ENCODE measurements at places on chromosomes 4 and X.

GRCh38 chr4:52051615-52052474 lies 741 bp downstream of the SPATA18 start:
- peak; percentile 73 for DNase-seq

- peak; percentile 65 for DNase-seq
These were observed 415 bp upstream of the TENM3 start for GRCh38 chr4:182242787-182243186.

- no peak for DNase-seq
These were observed 1087.8 kb downstream of the C4orf33 start for GRCh38 chr4:130183766-130184165.

GRCh38 chrX:134013092-134013497 lies 27.7 kb upstream of the GPC3 start:
- DNase-seq: no peak

- DNase-seq: no peak
These were observed 294.0 kb downstream of the TENM3 start for GRCh38 chr4:182537031-182537795.

- no peak for DNase-seq
These were observed 77.8 kb downstream of the CD38 start for GRCh38 chr4:15855804-15856475.

DNA sequence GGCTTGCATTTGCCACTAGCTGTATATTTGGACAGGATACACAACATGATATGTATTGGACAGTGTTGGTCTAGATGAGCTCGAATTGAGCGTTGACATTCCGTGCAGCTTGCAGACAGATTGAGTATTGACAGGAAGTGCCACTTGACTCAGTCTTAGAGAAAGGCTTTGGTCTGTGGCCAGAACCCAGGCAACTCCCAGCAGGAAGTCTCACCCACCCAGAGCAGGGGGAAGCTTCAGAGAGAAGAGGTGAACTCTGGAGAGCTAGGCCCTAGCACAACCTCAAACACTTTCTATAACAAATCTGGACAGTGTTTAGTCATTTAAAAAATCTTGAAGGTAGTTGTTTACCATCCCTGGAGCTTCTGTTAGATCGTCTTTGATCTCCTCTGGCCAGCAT lies 280.5 kb downstream of the FBXW7 start:
- no peak for DNase-seq

GRCh38 chrX:10569946-10570345 lies 50.4 kb downstream of the MID1 start:
- peak; percentile 63 for DNase-seq

DNA sequence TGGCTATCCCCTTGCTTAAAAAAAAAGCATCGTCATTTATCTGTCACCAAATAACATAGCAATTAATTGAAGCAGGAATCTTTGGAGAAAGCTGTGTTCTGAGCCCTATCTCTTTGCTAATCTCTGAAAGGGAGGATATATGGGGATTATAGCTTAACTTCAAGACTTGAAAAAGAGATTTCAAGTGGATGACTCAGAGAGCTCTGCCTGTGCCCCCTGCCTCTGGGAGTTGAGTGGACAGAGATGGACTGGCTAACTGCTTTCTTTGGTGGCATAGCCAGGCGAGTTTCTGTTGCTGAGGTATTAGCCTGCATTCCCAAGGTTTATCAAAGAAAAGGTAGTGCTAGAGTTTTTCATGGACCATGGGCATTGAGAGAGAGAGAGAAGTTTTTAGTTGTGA lies 91.6 kb downstream of the DDIT4L start:
- no peak for DNase-seq

GRCh38 chr4:27016551-27016950 lies 155.9 kb downstream of the STIM2 start:
- DNase-seq: no peak

DNA sequence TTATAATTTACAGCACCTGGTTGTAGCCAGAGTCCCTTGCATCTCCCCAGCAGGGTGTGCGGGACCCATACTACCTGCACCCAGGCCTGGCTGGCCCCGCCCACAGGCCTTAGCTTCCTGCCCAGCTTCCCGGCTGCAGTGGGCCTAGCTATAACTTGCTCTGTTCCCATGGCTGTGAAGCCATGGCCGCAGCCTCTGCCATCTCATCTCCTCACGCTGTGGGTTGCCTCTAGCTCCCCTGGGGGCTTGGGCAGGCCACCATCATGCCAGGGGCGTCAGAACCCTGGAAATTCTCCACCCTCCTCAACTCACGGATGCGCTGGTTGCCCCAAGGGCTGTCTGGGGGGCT lies 26.1 kb upstream of the SORBS2 start:
- DNase-seq: no peak

- DNase-seq: no peak
These were observed 1497.3 kb downstream of the STIM2 start for GRCh38 chr4:28357990-28358389.

- no peak for DNase-seq
These were observed 1381.5 kb upstream of the ADGRL3 start for GRCh38 chr4:59818656-59819055.

DNA sequence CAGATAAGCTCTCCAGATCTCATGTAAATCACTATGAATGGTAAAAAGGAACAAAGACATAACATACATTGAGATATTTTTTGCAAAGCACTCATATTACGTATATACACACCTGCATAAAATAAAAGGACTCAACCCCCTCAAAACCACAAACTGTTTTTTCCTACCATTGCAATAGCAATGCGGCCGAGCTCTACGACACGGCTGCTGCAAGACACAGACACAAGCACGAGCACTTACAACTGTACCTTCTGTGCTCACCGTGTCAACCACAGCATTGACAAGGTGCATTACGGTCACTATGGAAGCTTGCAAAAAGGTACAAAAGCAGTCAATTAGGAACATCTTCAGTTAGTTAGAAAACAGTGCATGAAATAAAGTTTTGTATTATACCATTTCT lies 37.1 kb upstream of the MTNR1A start:
- no peak for DNase-seq

DNA sequence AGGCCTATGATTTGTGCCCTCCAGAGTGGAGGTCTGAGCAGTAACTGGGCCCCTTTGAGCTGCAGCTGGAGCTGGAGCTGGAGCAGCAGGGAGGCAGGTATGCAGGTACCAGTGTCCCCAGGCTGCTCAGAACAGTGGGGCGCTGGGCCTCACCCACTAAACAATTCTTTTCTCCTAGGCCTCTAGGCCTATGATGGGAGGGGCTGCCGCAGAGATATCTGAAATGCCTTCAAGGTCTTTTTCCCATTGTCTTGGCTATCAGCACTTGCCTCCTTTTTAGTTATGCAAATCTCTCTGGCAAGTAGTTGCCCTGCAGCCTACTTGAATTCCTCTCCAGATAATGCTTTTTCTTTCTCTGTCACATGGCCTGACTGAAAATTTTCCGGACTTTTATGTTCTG lies 79.7 kb upstream of the OTUD4 start:
- DNase-seq: no peak

GRCh38 chrX:120794525-120794975 lies 81.1 kb downstream of the CT47B1 start:
- DNase-seq: no peak

DNA sequence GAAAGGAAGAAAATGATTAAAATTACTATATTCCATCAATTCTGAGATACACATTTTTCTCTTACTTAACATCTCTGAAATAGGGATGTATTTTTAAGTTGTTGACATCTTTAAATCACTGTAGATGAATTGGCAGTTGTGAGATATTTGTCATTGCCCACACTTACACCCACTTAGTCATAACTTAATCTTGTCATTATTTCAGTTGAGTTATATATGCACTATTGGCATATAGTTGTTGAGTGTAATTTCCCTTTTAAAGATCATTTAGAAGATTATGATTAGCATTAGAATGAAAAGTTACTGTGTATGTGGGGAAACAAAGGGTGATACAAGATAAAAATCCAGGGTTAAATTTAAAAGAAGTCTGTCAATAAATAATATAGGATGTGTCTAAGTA lies 2.2 kb downstream of the AIMP1 start:
- DNase-seq: no peak

DNA sequence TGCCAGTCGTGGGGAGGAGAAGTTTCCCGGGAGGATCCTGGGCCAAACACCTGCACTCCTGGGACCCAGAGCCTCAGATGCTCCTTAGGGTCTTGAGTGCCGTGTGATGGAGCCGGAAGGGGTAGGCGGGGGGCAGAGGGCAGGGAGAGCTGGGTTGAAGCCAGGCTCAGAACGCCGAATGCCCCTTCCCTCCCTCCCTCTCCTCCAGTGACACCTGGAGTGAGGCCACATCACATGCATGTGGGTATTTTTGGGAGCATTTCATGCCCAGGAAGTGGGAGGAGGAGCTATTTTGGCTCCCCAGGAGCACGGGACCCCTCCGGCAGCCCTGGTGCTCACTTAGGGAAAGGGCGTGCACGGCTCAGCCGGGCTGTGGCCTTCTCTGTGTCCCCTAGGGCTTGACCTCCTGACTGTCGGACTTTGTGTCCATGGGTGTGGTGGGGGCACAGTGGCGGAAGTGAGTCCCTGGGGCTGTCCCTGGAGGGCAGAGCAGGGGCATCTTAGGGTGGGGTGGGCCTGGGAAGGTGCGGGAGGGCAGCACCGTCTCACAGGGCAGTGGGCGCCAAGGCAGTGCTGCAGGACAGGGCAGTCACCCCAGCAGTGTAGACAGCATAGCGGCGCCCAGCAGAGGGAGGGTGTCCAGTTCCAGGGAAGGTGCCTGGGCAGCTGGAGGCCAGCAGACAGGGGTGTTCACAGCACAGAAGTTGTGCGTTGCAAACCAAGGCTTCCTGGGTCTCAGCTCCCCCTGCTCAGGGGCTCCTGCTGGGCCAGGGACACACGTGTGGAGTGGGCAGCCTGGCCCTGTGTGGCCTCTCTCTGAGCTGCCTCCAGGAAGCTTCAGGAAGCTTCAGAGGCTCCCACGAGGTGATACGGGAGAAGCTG lies 4.9 kb upstream of the CPLX1 start:
- DNase-seq: no peak

DNA sequence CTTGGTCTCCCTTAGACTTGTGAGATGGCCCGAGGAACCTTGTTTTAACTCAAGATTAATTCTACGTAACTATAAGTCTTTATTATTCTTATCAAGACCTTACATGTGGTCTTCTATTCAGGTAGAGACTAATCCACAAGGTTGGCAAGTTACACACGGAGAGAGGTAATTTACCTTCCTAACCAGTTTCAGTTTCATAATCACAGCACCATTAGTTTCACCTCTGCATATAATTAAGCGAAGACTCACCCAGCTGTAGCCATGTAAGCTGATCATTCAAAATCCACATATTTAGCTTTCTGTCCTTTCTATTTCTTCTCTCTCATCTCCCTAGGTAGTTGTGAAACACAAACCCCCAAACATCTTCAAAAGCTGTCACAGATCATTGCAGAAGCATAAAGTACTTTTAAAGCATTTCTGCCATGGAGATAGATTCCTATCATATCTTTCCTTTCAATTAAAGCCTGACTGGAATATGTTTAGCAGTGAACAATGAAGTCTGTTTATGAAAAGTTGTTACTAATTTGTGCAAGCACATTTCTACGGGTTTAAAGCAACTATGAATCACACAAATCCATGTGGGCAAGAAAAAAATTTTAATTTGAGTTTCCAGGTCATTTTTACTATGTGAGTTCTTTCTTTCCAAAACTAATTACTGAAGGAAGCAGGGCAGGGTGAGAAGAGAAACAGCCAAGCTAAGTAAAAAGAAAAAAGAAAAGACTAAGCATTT lies 78.5 kb downstream of the BTC start:
- no peak for DNase-seq

GRCh38 chr4:71559957-71560571 lies 221.2 kb downstream of the SLC4A4 start:
- DNase-seq: peak; percentile 54

DNA sequence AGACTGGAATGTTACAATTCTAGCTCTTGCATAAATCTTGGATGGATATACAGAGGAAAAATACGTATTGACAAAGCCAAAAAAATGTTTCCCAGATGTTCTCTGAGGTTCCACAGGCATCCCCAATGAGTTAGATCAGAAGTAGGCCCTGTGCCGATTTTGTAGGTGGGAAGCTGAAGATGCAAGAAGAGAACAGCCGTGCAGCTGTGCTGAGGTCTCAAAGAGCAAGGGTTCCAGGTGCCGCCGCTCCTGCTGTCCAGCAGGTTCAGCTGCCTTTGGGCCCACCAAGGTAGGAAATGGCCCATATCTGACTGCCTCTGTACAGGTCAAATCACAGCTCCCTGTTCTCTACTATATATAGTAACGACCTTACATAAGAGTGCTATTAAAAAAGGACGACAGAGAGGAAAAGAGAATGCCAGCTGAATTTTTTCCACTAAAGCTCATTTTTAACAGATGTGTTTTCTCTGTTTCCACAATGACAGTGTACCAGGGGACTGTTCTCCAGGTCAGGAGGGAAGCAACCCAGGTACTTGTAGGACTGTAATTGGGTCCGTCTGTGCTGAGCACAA lies 155.6 kb downstream of the CBR4 start:
- DNase-seq: no peak

DNA sequence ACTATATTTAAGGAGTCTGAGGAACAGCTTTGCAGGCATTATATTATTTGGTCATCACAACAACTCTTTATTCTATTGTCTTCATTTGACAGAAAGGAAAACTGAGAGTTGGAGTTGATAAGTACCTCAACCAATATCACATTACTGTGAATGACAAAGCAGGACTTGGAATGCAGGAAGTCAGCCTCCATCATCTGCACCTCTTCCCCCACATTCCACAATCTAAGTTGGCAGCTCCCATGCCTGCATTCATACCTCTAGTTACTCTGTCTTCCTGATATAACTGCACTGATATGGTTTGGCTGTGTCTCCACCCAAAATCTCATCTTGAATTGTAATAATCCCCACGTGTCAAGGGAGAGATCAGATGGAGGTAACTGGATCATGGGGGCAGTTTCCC lies 356.7 kb downstream of the GALNTL6 start:
- no peak for DNase-seq

- peak; percentile 31 for DNase-seq
These were observed 305.5 kb upstream of the EMCN start for GRCh38 chr4:100823066-100823992.

All from non-pigmented ciliary epithelial cell (primary cell).